ENCODE measurements at places on chromosomes 7 and 10. TPM values are rescaled to one million over a fixed set of nuclear protein-coding genes. Genes with fewer than 3 reads are reported as not detected.

MYH16 gene
- polyA plus RNA-seq, result 0.08 TPM

LGI1 gene
- 34.3 TPM for polyA plus RNA-seq

ENKUR gene
- 0.30 TPM for polyA plus RNA-seq

RNF32 gene
- 1.8 TPM for polyA plus RNA-seq

ACADSB gene
- 12.5 TPM for polyA plus RNA-seq

DNA sequence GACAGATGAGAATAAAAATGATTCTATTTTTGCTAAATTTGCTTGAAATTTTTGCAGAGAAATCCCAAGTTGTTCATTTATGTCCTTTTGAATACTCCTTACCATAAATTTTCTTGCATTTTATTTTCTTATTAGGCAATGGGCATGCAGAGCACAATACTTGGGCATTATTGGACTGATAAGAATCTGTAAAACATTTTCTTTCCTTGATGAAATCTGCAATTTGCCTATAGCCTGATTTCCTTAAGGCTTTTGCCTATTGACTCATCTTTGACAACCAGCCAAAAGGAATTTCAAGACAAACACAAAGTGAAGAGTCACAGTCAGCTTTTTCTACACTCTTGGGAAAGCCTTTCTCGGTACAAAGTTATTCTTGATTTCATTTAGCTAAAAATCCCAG lies 30.5 kb upstream of the GNAT3 start:
- DNase-seq, result peak; percentile 49

- DNase-seq, result no peak
Observed at GRCh38 chr10:371515-371914, 236.3 kb downstream of the ZMYND11 start.

GRCh38 chr10:71459513-71459912 lies 62.8 kb downstream of the CDH23 start:
- DNase-seq, result no peak

DNA sequence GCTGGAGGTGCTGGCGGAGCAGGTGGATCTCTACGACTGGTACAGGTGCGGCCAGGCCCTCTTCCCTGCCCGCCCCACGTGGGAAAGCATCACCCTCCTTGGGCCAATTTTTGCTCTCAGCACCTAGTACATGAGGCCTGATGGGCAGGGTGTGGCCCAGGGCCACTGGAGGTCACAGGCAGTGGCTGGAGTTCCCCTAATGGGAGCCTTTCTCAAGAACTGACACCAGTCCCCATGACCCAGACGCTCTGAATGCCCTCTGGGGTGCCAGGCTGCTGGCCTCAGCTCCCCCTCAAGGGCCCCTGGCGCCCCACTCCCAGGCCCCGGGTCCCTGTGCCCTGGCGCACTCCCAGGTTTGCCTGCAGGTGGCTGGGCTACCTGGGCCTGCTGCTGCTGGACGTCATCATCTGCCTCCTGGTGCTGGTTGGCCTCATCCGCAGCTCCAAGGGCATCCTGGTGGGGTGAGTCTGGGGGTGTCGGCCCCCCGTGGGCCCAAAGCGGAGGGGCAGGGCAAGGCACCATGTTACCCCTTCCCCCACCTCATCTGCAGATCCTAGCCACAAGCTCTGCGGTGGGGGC lies 15.9 kb downstream of the TTYH3 start:
- DNase-seq, result no peak

- no peak for DNase-seq
Observed at GRCh38 chr10:124798364-124798763, 3.3 kb upstream of the ABRAXAS2 start.

- no peak for DNase-seq
Observed at GRCh38 chr7:140982508-140982907, 32.2 kb downstream of the MRPS33 start.

GRCh38 chr10:3926258-3926657 lies 141.2 kb upstream of the KLF6 start:
- no peak for DNase-seq

- no peak for DNase-seq
Observed at GRCh38 chr10:73762915-73763314, 18.7 kb downstream of the SEC24C start.

- DNase-seq, result no peak
Observed at GRCh38 chr7:44131173-44132029, 8.1 kb upstream of the POLD2 start.

Measured in hindlimb muscle (tissue), 1 donor.